ENCODE measurements at places on chromosomes 5 and 9. TPM values are rescaled to one million over a fixed set of nuclear protein-coding genes. Genes with fewer than 3 reads are reported as not detected.

Gene PTCH1
- 27.5 TPM for total RNA-seq

GRCh38 chr9:5492965-5493678 is 17.2 kb upstream of the PDCD1LG2 start:
- no peaks in the 10 kb centered on the region for H3K27me3 ChIP-seq
- H3K4me1 ChIP-seq: no peaks in the 10 kb centered on the region
- H3K4me3 ChIP-seq: no peak overlapping the region
- no peaks in the 10 kb centered on the region for H3K36me3 ChIP-seq
- DNase-seq: no peak
- H3K27ac ChIP-seq: no peak overlapping the region

Gene MRPS27
- 43.3 TPM for total RNA-seq

DNA sequence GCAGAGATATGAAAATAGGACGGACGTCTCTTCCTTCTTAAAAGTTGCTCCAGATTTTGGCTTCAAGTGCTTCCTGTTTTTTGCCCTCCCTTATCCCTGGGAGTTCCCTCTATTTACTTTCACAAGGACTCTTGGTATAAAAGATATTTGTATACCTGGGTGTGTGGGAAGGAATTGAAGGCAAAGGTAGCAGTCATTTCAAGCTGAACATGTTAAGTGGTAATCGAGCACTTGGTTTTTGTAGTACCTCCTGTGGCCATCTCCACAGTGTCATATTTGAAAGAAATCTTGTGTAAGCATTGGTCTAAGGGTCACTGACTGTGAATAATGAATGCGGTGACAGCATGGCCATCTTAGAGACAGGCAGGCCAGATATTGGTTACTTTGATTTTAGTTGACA is 593.6 kb downstream of the MTRR start:
- no peaks in the 10 kb centered on the region for H3K27me3 ChIP-seq
- no peaks in the 10 kb centered on the region for H3K36me3 ChIP-seq
- H3K27ac ChIP-seq: no peak overlapping the region
- DNase-seq: no peak

Gene CFAP77
- not detected for total RNA-seq

DNA sequence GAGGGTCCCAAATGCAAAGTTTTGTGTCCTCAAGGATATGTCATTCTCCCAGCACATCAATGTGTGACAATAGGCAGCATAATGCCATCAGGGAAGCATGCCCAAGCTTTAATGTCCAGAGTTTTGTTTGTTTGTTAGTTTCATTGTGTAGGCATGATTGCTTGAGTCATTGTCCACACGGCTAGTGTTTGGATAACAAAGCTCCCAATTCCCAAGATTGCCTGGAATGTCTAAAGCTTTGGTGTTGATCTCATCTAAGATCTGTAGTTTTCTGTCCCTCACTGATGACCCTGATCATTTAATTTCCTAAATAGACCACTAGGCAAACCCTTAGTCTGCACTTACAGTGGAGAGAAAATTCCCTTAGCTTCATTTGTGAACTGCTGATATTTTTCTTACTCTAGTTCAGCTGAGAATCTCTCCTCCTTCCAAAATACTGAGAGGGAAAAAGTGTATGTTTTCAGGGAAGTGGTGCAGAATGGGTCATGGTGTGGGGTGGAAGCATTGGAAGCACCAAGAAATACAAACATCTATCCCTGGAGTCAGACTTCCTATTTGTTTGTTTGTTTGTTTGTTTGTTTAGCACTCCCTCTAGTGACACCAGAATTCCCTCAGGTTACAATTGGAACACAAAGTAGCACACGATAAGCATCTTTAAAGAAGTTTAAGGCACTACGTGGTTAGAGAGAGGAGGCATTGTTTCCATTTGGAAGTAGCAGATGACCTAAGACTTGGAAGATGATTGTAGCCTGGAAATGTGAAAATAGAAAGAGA is 127.1 kb downstream of the PRDM6 start:
- H3K27me3 ChIP-seq: no peaks in the 10 kb centered on the region
- H3K36me3 ChIP-seq: no peaks in the 10 kb centered on the region

All from prostate gland (tissue), 2 donors.